ENCODE measurements at places on chromosomes 1 and 21. TPM values are rescaled to one million over a fixed set of nuclear protein-coding genes. Genes with fewer than 3 reads are reported as not detected.

DNA sequence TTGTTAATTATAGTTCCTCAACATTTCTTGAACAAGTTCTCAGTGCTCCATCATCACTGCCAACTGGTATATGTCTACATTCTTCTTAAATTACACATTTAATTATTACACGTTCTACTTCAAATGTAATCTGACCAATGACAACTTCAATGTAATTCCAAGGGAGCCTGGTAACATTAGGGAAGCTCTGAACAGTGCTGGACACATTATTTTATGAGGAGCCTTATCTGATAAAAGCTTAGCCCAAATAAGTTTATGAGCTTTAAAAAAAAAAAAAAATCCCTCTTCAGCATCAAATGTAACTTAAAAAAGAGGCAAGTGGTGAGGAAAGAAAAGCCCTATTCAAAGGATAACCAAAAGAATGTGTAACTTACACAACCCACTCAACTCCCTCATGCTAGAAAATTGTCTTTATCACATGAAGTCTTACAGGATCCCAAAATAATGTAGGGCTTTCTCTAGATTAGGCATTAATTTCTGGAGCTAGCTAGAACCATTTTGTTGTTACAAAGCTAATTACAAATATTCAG lies 35.2 kb upstream of the ABCA4 start:
- H3K27me3 ChIP-seq, result no peaks in the 10 kb centered on the region
- no peaks in the 10 kb centered on the region for H3K36me3 ChIP-seq
- DNase-seq, result no peak
- H3K27ac ChIP-seq, result no peak overlapping the region

- no peak overlapping the region for H3K4me3 ChIP-seq
- H3K4me1 ChIP-seq, result no peaks in the 10 kb centered on the region
- no peak overlapping the region for H3K27ac ChIP-seq
- DNase-seq, result no peak
- H3K36me3 ChIP-seq, result no peaks in the 10 kb centered on the region
- no peaks in the 10 kb centered on the region for H3K27me3 ChIP-seq
Observed at GRCh38 chr21:38859852-38860251, 54.1 kb downstream of the ETS2 start.

DNA sequence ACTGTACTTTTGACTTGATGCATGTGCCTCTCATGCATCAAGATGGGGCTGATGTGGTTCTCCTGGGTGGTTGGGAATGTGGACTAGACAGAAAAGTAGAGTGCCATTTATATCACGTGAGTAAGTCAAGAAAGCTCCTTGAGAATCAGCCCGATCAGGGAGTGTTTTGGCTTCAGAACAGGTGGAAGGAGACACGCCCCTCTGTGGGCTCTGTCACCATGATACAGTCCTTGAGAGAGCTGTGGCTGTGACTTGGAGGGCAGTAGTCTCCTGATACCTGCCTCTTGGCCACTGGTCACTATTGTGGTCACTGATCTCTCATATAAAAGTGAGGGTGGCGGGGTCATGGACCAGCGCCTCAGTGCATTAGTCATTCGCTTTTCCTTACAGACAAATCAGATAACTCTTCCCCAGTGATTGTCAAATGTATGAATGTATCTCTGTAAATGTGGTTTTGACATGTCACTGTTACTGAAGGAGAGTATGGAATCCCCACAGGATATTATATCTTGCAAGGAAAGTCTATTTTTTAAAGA lies 8.9 kb upstream of the C4BPB start:
- H3K27ac ChIP-seq, result no peak overlapping the region
- peaks cover 4% of the 10 kb centered on the region for H3K4me1 ChIP-seq
- no peak for DNase-seq
- H3K36me3 ChIP-seq, result no peaks in the 10 kb centered on the region
- no peaks in the 10 kb centered on the region for H3K27me3 ChIP-seq
- no peak overlapping the region for H3K4me3 ChIP-seq

DNA sequence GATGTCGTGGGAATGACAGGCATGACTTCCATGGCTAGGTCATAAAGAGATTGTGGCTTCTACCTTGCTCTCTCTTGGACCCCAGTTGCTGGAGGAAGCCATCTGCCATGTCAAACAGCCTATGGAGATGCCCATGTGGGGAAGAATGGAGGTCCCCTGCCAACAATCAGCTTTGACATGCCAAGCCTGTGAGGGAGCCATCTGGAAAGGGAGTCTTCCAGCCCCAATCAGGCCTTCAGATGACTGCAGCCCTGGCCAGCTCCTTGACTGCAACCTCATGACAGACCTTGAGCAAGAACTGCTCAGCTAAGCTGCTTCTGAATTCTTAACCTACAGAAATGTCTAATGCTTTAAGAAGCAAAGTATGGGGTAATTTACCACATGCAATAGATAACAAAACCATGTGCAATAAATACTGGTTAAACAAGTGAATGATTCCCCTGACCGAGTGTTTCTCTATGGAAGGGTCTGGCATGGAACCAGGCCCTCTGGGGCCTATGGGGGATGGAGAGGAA lies 187.1 kb downstream of the HIVEP3 start:
- H3K36me3 ChIP-seq, result no peaks in the 10 kb centered on the region
- no peak for DNase-seq
- no peaks in the 10 kb centered on the region for H3K27me3 ChIP-seq
- H3K4me1 ChIP-seq, result no peaks in the 10 kb centered on the region
- H3K4me3 ChIP-seq, result no peak overlapping the region
- no peak overlapping the region for H3K27ac ChIP-seq

The TDRD5 gene
- total RNA-seq, result not detected

- H3K4me1 ChIP-seq, result no peaks in the 10 kb centered on the region
- H3K4me3 ChIP-seq, result no peak overlapping the region
Observed at GRCh38 chr1:216051071-216051470, 372.2 kb downstream of the USH2A start.

DNA sequence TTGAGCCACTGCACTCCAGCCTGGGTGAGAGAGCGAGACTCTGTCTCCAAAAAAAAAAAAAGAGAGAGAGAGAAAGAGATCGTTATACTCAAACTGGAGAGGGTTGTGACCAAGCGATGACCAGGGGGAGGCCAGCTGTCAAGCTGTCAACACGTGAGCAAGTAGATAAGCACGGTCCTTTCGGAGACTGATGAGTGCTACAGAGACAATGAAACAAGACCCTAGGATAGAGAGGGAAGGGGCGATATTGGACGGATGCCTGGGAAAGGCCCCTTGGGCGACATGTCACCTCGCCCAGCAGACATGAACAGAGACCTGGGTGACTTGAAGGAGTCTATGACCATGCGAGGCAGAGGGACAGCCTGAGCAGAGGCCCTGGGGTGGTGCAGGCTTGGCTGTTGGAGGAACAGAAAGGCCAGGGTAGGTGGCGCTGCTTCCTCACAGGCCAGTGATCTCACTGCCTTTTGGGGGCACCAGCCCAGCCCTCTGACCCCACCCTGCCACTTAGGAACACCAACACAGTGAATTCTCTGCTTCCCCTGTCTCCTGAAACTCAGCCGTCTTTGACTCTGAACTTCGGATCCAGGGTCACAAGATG lies 100.8 kb upstream of the IFFO2 start:
- no peaks in the 10 kb centered on the region for H3K4me1 ChIP-seq
- no peak overlapping the region for H3K27ac ChIP-seq
- no peaks in the 10 kb centered on the region for H3K27me3 ChIP-seq
- H3K36me3 ChIP-seq, result no peaks in the 10 kb centered on the region

- H3K4me1 ChIP-seq, result no peaks in the 10 kb centered on the region
- H3K36me3 ChIP-seq, result no peaks in the 10 kb centered on the region
- no peak overlapping the region for H3K4me3 ChIP-seq
- H3K27ac ChIP-seq, result no peak overlapping the region
- DNase-seq, result no peak
Observed at GRCh38 chr1:161070761-161071160, 1.1 kb upstream of the ARHGAP30 start.

DNA sequence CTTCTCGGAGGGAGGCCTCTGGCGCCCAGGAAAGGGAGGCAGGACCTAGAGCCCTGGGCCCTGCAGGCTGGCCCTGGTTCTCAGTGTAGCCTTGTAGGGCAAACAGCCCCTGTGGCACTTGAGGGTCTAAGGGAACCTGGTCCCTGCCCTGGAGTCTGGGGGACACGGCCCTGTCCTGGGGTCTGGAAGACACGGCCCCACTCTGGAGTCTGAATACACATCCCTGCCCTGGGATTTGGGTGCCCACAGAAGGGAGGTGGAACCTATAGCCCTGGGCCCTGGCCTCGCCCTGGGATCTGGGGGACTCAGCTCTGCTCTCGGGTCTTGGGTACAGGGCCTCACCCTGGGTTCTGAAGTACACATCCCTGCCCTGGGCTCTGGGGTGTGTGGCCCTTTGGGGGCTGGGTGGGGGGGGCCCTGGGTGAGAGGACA lies 97.9 kb downstream of the OBSCN start:
- H3K27me3 ChIP-seq, result no peaks in the 10 kb centered on the region
- no peaks in the 10 kb centered on the region for H3K4me1 ChIP-seq
- H3K4me3 ChIP-seq, result no peak overlapping the region
- no peaks in the 10 kb centered on the region for H3K36me3 ChIP-seq

GRCh38 chr1:33501774-33502173 lies 29.3 kb downstream of the ZSCAN20 start:
- DNase-seq, result no peak
- no peaks in the 10 kb centered on the region for H3K27me3 ChIP-seq
- H3K4me3 ChIP-seq, result no peak overlapping the region
- no peaks in the 10 kb centered on the region for H3K4me1 ChIP-seq

DNA sequence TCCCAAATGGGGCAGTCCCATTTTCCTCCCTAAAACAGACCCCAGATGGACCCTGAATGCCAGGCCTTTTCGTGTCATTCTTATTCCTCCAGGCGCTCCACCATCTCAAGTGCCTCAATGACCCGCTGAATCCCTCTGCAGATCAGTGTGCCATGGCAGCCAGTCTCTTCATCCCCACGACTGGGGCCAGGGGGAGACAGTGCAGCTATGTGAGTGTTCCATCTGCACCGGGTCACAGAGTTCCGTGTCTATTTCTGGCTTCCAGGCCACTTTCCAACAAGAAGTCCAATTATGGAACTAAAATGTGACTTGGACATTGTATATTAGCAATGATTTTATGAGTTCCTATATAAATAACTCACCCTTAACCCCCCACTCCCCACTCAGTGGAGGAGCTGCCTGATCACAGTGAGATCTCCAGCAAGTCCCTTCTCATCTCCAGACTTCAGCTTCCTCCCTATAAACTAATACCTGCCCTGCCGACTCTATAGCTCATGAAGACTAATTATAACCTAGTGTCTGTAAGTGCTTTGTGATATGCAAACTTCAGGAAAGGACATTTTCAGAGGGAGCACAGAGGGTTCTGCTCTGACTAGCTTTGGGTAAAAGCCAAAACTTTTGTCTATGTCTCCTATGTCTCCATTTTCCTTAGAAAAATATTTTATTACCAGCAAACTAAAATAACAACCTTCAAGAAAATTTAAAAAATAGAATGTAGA lies 56.3 kb upstream of the NFASC start:
- DNase-seq, result peak; percentile 38
- no peaks in the 10 kb centered on the region for H3K27me3 ChIP-seq
- no peaks in the 10 kb centered on the region for H3K4me1 ChIP-seq
- H3K4me3 ChIP-seq, result no peak overlapping the region

GRCh38 chr1:233707153-233707879 lies 93.4 kb downstream of the KCNK1 start:
- no peak for DNase-seq
- H3K27me3 ChIP-seq, result no peaks in the 10 kb centered on the region
- no peaks in the 10 kb centered on the region for H3K4me1 ChIP-seq
- H3K36me3 ChIP-seq, result no peaks in the 10 kb centered on the region

- H3K36me3 ChIP-seq, result peaks cover 2% of the 10 kb centered on the region
- H3K4me3 ChIP-seq, result no peak overlapping the region
- H3K27me3 ChIP-seq, result no peaks in the 10 kb centered on the region
- DNase-seq, result no peak
- no peak overlapping the region for H3K27ac ChIP-seq
Observed at GRCh38 chr1:212782422-212783154, 9.0 kb downstream of the NSL1 start.

DNA sequence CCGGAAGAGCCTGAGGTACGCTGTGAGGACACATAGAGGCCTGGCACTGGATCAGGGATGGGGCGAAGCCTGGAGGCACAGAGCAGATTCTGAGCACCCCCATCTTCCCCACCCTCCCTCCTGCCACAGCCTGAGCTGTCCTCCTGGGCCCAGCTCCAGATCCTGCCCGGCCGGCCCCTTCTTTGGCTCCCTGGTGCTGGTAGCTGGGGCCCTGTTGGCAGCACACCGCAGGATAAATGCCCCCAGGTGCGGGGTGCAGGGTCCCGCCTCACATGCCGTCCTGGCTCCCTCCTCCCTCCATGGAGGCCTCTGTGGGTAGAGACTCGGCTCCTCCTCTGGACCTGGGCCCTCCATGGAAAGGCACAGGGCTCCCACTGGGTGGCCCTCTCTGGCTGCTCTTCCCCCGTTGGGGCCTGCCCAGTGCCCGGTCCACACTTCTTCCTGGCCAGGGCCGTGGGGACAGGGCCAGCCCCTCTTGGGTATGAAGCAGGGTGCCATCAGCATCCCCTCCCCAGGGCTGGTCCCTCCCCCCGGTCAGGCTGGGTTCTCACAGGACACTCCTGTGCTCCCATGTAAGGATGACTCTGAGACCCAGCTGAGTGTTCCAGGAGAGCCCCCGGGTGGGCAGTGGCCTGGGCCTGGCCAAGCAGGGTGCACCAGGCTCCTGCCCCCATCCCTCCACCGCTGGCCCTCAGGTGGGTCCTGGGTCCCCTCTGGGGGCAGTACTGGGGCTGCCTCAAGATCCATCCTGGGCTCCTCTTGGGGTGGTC lies 1.1 kb upstream of the OBSCN start:
- H3K27me3 ChIP-seq, result no peaks in the 10 kb centered on the region
- no peak for DNase-seq
- H3K27ac ChIP-seq, result no peak overlapping the region
- no peak overlapping the region for H3K4me3 ChIP-seq
- no peaks in the 10 kb centered on the region for H3K4me1 ChIP-seq

The FOXD3 gene
- not detected for total RNA-seq

DNA sequence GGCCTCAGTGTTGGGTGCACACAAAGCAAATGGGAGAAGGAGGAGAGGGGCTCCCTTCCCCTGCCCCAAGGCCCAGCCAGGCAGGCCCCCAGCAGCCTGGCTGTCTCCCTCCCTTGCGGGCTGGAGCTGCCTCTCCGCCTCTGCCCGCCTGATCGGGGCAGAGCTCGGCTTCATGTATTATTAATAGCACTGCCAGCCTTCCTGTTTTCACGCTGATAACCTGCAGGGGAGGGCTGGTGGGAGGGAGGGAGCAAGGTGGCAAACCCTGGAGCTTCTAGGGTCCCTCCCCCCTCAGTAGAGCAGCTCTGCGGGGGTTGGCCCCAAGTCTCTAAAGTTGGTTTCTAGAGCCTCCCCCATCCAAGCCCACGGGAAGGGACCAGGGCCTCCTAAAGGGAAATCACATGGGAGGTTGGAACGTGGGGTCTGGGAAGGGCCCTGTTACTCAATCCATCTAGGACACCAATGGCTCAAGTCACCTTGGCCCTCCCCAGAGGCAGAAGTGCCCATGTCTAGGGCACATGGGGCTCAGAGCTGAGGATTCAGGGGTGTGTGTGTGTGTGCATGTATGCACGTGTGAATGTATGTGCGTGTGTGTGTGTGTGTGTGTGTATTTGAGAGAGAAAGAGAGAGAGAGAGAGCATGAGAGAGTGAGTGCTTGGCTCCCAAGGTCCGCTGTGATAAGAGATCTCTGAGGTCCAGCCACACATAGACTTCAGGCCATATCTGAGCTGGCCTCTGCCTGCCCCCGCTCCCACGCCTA lies 21.8 kb upstream of the POU3F1 start:
- no peaks in the 10 kb centered on the region for H3K27me3 ChIP-seq
- no peak overlapping the region for H3K27ac ChIP-seq
- no peaks in the 10 kb centered on the region for H3K4me1 ChIP-seq
- H3K36me3 ChIP-seq, result no peaks in the 10 kb centered on the region

The OR2T5 gene
- total RNA-seq, result not detected

GRCh38 chr1:28208818-28209441 lies 23.9 kb downstream of the DNAJC8 start:
- no peak overlapping the region for H3K4me3 ChIP-seq
- DNase-seq, result peak; percentile 40
- H3K27me3 ChIP-seq, result no peaks in the 10 kb centered on the region
- peaks cover 42% of the 10 kb centered on the region for H3K36me3 ChIP-seq
- H3K27ac ChIP-seq, result no peak overlapping the region
- no peaks in the 10 kb centered on the region for H3K4me1 ChIP-seq

The OR2AK2 gene
- total RNA-seq, result not detected

Measured in right lobe of liver (tissue), 6 donors.